ENCODE measurements at places on chromosomes 13 and 19.

GRCh38 chr13:41854758-41855157 is 106.2 kb downstream of the VWA8 start:
- DNase-seq: no peak

- DNase-seq: no peak
These were observed 27.0 kb downstream of the POMP start for GRCh38 chr13:28685892-28686291.

DNA sequence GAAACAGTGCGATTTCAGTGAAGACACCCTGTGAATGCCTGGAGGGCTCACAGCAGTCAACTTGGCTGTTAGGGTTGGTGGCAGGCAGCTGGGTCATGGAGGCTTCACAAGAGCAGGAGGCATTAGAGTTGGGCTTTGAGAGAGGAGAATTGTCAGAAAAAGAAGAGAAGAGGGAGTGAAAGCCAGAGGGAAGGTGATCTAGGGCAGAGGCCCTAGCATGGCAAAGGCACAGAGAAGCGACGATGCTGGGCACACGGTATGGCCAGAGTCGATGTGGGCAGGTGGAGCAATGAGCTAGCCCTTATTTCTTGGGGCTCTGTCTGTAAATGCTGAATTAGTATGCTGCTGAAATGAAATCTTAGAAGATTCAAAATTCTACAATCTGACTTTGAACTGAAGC is 52.6 kb upstream of the OLFM4 start:
- no peak for DNase-seq

DNA sequence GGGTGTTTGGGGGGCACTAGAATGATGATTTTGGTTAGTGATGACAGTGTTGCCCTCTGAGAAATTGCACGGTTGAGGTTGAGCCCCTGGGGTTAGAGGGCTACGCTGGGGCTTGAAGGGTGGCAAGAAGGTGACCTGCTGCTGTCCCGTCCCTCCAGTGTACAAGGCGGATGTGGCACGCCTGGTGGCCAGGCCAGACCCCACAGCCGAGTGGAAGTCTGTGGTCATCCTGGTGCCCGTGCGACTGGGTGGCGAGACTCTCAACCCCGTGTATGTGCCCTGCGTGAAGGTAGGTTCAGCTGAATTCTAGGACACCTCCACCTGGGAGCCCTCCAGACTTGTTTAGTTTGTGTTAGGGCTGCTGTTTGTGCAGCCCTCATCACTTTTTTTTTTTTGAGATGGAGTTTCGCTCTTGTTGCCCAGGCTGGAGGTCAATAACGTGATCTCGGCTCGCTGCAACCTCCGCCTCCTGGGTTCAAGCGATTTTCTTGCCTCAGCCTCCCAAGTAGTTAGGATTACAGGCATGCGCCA is 5.1 kb downstream of the ATG4D start:
- no peak for DNase-seq

GRCh38 chr19:34961775-34962686 is 2.0 kb downstream of the ZNF792 start:
- no peak for DNase-seq

DNA sequence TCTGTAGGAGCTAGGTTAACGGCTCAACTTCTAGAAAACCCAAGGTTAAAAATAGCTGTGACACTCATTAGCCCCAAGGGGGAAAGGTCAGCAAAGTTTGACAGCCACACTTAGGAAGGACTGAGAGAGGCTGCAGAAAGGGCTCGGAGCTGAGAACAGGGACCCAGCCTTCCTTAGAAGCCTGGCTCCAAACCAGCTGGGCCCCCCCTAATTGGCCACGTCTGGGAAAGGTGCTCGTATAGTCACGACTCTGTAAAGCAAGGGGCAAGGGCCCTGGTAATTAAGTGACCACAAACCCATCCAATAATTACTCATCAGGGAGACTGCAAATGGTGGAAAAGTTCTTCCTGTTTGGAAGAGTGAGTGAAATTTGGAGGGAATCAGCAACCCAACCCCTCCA is 90.5 kb downstream of the RNASEH2B start:
- no peak for DNase-seq

DNA sequence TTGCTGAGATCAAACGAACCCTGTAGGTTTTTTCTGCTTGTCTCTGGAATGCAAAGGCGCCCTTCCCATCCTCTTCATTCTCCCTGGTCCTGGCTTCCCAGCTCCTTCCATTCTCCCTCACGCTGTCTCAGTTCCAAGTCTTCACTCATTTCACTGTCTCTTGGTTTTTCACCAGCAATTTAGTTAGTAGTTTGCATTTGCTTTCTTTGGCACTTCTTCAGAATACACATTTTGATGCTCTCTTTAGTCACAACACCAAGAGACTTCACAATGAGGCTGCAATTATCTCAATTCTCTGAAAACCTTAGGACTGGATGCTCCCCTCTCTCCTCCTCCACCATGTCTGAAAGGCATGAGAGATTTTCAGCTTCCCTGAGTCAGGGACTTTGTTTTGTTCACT is 470.7 kb downstream of the FGF14 start:
- DNase-seq: no peak

- peak; percentile 56 for DNase-seq
These were observed 642.1 kb upstream of the ARGLU1 start for GRCh38 chr13:107209824-107210722.

DNA sequence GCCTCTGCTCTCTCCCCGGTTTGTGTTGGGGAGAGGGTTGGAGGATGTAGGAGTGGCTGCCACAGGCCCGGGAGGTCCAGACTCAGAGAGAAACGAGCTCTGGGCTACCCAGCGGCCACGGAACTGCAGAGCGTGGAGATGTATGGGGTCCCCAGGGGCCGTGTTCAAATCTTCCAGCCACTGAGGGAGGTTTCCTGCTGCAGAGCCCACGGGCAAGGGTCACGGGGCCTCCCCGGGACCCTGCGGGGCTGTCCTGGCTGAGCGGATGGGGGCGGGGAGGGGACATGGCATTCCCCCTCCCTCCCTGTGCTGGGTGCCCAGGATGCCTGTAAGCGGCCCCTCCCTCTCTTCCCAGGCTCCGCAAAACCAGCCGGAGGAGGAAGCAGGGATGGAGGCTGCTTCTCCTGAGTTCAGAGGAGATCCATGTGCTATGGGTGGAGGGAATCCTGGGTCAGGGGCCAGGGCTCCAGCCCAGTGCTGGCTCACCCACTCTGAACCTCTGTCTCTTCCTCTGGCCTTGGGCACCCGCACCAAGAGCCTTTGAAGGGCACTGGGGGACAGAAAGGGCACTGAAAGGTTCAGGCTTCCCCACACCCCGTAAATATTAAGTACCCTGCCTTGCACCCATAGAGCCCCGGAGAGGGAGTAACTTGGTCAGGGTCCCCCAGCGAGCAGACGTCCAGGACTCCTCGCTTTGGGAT is 22.6 kb downstream of the SMIM24 start:
- DNase-seq: no peak
